Calu3 (cell line): ENCODE measurements at places on chromosomes 6 and 20. TPM values are rescaled to one million over a fixed set of nuclear protein-coding genes. Genes with fewer than 3 reads are reported as not detected.

- DNase-seq = no peak
Measured at GRCh38 chr6:15675536-15676220, 12.8 kb upstream of the DTNBP1 start.

GRCh38 chr6:56853541-56853940 is 101.4 kb upstream of the BEND6 start:
- no peak for DNase-seq

GRCh38 chr6:139641376-139641775 is 266.9 kb upstream of the CITED2 start:
- DNase-seq = no peak

GRCh38 chr6:149266659-149267058 is 50.9 kb upstream of the TAB2 start:
- no peak for DNase-seq

DNA sequence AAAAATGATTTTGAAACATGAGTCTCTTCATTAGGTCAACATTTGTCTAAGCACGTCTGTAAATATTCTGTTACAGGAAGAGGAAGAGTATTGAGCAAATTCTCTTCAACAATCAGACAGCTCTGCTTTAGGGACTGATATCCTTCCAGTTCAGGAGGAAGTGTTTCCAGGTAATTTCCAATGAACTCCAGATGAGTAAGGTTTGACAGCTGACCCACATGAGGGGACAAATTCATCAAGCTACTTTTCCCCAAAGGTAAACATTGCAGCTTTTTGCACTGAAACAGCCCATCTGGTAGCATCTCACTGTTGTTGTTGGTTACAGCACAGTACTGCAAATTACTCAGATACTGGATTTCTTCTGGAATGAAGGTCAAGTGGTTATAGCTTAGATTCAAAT is 18.1 kb downstream of the ENPP1 start:
- no peak for DNase-seq

- no peak for DNase-seq
Measured at GRCh38 chr6:13765570-13765969, 48.8 kb downstream of the MCUR1 start.

The KIFC1 gene
- total RNA-seq = 105 and 140 TPM in 2 replicates

The OR2H1 gene
- not detected in 2 replicates for total RNA-seq

The GCLC gene
- total RNA-seq = 45.7 and 45.9 TPM in 2 replicates
